ENCODE measurements at places on chromosomes 13 and 19.

- DNase-seq = no peak
These were observed 70.6 kb upstream of the TEX29 start for GRCh38 chr13:111249637-111250360.

DNA sequence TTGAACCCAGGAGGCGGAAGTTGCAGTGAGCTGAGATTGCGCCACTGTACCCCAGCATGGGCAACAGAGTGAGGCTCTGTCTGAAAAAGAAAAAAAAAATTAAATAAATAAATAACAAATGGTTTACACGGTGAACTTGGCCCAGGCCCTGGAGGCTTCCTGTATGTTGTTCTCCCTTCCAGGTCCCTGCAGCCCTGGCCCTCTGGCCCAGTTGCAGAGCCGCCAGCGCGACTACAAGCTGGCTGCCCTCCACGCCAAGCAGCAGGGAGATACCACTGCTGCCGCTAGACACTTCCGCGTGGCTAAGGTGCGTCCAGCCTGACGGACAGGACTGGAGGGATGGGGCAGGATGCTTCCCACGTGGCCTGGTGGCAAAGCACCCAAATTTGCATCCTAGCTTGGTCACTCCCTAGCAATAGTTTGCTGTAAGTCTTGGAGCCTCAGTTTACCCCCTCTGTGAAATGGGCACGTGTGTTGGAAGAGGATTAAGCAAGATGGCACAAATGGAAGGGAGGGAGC is 11.9 kb downstream of the CC2D1A start:
- no peak for DNase-seq

- no peak for DNase-seq
These were observed 756.5 kb upstream of the KLHL1 start for GRCh38 chr13:70864731-70865130.

- DNase-seq = no peak
These were observed 512.4 kb upstream of the ATXN8OS start for GRCh38 chr13:69595181-69595580.

- DNase-seq = no peak
These were observed 547.7 kb upstream of the KLF12 start for GRCh38 chr13:74681891-74682290.

GRCh38 chr19:53101518-53101917 is 1.7 kb downstream of the ZNF160 start:
- no peak for DNase-seq

- no peak for DNase-seq
These were observed 107.3 kb downstream of the GADD45B start for GRCh38 chr19:2582984-2583956.

- no peak for DNase-seq
These were observed 5.0 kb upstream of the ADM5 start for GRCh38 chr19:49684251-49684982.

DNA sequence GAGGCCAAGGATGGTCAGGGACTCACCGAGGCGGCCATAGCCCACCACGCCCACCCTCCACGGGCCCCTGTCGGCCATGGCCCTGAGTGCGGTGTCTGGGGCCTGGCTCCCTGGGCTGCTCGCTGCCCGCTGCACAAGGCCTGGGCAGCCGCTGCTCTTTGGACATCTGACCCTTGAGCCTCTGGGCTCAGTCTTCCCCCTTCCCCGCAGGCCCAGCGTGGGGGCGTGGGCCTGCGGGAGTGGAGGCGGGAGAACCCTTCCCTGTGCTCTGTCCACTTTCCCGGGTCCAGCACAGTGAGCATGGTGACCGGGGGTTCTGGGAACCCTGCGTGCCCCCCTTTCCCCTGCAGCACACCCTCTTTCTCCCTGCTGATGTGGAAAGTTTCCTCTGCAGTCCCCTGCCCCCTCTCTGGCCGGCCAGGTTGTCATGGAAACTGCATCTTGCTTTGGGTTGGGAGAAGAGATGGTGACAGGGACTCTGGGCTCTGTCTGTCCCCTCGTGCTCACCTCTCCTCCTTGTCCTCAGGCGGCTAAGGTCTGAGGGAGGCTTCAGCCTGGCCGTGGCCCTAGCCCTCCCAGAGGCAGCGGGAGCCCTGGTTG is at the start of gene ASPDH:
Gene ASPDH (minus strand): TSS at position 168 of the 600 bp plus-strand sequence. CDS start 90 bp downstream, at position 78.
- DNase-seq = no peak

GRCh38 chr13:32616883-32617511 is 30.7 kb downstream of the PDS5B start:
- DNase-seq = no peak

DNA sequence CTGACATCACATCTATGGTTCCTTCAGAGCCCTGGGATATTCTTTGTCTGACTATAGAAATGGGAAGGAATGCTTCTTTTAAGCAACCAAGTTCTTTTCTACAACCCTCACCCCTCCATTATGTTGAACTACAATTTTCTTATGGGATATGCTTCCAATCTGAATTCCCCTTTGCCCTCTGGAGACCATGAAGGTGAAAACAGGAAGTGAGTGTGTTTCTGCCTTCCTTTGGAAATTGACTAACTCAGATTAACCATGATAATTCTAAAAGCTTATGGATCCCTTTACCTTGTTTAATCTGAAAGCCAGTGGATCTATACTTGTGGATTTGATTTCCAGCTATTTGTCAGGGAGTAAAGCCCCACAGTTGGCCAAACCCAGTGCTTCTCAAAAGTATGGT is 90.8 kb upstream of the SERTM1 start:
- DNase-seq = no peak

DNA sequence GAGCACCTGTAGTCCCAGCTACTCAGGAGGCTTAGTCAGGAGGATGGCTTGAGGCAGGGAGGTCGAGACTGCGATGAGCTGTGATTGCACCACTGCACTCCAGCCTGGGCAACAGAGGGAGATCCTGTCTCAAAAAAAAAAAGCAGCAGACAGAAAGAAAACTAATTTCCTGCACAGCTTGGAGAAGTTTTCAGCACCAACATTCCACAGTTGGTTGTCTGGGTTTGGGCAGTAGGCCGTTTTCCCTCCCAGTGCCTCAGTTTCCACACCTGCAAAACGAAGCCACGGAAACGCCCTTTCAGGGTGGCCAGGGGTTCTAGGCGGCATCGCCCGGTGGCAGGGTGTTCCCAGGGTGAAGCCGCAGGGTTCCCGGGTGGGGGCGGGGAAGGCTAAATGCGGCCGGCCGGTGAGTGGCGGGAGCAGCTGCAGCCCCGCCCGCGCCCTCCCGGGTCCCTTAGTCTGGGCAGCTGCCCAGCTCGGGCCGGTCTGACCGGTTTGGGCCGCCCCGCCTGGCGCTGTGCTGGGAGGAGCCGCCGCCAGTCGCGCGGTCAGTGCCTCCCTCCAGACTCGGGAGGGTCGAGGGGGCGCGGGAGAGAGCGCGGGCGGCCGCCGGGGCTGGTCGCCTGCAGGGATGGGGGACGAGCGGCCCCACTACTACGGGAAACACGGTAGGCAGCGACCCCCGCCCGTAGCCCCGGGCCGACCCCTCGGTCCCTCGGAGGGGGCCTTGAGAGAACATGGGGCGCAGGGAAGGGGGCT is at the start of gene SLC44A2:
Gene SLC44A2 (plus strand): TSS at position 551 of the 759 bp plus-strand sequence. CDS start 81 bp downstream, at position 632.
- DNase-seq = no peak

- no peak for DNase-seq
These were observed 3.5 kb upstream of the TBC1D4 start for GRCh38 chr13:75485286-75486062.

GRCh38 chr19:16586991-16587832 is 15.0 kb upstream of the SLC35E1 start:
- peak; percentile 52 for DNase-seq

- no peak for DNase-seq
These were observed 5.7 kb downstream of the SHISA7 start for GRCh38 chr19:55437410-55437809.

DNA sequence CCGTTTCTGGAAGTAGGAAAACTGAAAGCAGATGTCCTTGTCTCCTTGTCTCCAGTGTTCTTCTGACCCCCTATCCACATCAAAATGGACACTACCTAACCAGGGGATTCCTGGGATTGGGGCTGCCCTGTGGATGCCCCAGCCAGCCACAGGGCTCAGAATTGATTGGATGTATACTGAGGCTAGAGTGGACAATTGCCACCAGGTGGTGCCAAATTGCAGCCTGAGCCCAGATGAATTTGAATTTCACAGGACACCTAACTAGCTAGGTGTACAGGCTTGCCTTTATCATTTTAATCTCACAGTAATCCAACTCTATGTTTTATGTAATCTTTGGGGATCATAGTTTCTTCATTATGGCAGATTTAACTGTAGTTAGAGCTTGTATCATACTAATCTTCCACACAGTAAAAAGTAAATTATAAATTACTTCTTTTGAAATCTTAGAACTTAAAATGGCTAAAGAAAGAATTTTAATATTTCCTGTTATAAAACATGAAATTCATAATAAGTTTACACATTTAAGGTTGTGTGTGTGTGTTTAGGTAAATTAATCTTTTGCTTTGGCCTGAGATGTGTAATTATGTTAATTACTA is 58.0 kb downstream of the PIBF1 start:
- peak; percentile 20 for DNase-seq

DNA sequence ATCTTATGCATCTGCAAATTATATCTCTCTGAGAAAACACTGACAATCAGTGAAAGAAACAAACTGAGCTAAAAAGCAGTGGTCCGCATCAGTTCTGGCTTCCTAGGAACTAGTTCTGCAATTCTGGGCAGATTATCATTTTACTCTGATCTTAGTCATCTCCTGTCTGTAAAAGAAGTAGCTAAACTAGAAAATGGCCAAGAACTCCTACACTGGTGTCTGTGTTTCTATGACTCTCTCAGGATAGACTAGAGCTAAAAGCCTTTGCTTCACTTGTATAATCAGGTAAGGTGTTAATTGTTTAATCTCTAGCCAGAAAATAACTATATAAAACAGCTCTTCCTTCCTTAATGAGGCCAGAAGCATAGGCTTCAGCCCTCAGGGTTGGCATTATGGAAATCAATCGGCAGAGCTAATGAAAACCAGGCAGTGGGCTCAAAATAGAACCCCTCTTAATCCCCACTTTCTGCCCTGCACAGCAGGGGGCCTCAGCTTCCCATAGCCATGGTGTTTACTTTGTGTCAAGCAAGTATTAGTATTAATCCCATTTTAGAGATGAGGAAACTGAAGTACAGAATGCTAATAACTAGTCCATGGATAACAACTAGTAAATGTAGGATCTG is 459.2 kb downstream of the FGF14 start:
- no peak for DNase-seq

DNA sequence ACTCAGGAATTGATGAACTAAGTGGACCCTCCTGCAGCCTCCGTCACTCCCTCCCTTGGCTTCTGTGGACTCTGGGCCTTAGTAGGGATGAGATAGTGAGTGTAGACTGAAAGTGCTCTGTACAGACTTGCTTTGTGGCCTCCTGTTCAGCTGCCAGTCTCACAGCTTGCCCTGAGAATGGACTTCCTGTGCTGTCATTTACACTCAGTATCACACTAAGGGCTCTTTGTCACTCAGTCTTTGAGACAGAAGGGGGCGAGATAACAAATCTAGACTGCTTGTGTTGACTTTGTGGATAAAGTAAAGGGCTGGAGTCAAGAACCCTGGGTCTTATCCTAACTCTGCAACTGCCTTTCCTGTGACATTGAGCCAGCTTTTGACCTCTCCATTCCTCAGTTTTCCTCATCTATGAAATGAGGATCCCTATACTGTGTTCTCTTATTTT is 21.0 kb upstream of the SPRY2 start:
- no peak for DNase-seq

- DNase-seq = no peak
These were observed 253.3 kb downstream of the LMO7 start for GRCh38 chr13:75889427-75889826.

- peak; percentile 77 for DNase-seq
These were observed 6.8 kb upstream of the CARM1 start for GRCh38 chr19:10864538-10864899.

GRCh38 chr13:32453981-32454380 is 26.1 kb upstream of the N4BP2L1 start:
- DNase-seq = no peak

DNA sequence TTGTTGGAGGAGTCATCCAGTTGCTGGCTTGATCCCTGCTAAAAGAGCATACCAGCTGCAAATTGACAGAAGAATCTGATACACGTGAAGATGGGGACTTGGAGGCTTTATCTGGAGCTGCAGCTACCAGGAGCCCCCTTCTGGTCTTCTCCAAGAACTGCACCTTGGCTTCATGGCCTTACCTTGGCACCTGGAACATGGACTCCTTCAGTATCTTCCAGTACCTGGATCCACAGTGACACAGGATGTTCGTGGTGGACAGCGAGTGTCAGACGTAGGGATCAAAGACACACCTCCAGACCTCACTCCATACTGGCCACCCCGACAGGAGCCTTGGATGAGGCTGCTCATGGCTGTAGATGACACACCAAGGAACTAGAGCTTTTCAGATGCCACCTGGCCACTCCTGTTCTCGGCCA is 9.9 kb upstream of the ACSBG2 start:
- peak; percentile 49 for DNase-seq

DNA sequence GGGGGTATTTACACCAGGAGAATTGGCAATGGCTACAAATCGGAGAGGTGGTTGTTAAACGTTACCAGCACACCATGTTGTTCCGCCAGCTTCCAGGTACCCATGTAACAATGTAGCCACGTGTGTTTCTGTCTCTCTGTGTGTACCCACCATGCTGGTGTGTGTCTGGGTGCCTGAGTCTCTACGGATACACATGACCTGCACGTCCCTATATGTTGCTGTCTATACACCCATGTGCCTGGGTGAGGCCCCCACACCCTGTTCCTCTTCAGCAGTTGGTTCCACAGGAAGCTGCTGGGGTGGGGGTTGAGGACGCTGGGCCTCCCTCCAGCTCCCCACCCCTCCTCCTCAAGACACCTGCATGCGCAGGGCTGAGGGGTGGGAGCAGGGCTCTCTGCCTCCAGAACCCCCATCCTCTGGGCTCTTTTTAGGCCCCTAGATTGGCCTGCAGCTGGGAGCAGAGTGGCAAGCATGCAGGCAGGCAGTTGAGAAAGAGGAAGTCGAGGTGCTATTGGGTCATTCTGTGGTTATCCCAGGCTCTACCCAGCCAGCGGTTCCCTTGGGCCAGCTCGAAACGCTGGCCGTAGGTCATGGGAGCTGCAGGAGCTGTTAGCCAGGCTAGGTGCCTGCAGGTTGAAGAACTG is at the start of gene ARHGEF18:
Gene ARHGEF18 (plus strand): TSS at position 351 of the 644 bp plus-strand sequence. CDS start 13,954 bp downstream, outside the sequence.
- DNase-seq = peak; percentile 47

- DNase-seq = no peak
These were observed 11.0 kb upstream of the TPT1 start for GRCh38 chr13:45352031-45352430.

- no peak for DNase-seq
These were observed 15.2 kb downstream of the ZNF665 start for GRCh38 chr19:53177986-53178385.

GRCh38 chr19:44857837-44858236 is 11.7 kb downstream of the NECTIN2 start:
- no peak for DNase-seq

- no peak for DNase-seq
These were observed 20.8 kb upstream of the CASP14 start for GRCh38 chr19:15028490-15028889.

- no peak for DNase-seq
These were observed 8.2 kb downstream of the ZNF677 start for GRCh38 chr19:53246498-53246897.

Measured in activated T-cell treated with anti-CD3 and anti-CD28 coated beads for 24 hours (primary cell).